ENCODE measurements at places on chromosomes 16 and 17. TPM values are rescaled to one million over a fixed set of nuclear protein-coding genes. Genes with fewer than 3 reads are reported as not detected.

Gene EVI2B
- total RNA-seq = 0.76 TPM

Gene GNAO1
- 1.6 TPM for total RNA-seq

- DNase-seq = no peak
These were observed 489.9 kb downstream of the SHISA9 start for GRCh38 chr16:13391337-13391736.

Gene ZNF48
- total RNA-seq = 18.2 TPM

GRCh38 chr17:4711661-4712181 is 1.3 kb downstream of the ARRB2 start:
- peak; percentile 68 for DNase-seq

DNA sequence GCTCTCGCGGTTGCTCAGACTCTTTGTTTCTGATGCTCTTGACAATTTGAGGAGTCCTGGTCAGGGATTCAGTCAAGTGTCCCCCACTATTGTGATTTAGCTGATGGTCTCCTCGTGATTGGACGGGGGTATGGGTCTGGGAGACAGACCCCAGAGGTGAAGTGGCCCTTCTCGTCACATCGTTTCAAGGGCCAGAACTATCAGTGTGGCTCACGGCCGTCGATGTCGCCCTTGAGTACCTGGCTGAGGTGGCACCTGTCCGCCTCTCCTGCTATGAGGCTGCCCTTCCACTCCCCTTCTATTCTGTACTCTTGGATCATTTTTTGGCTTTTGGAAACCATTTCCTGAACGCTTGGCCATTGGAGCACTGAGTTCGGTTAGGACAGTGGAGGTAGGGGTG is 7.4 kb upstream of the MEAK7 start:
- DNase-seq = no peak

- DNase-seq = no peak
These were observed 2.5 kb downstream of the TAF15 start for GRCh38 chr17:35811759-35812158.

DNA sequence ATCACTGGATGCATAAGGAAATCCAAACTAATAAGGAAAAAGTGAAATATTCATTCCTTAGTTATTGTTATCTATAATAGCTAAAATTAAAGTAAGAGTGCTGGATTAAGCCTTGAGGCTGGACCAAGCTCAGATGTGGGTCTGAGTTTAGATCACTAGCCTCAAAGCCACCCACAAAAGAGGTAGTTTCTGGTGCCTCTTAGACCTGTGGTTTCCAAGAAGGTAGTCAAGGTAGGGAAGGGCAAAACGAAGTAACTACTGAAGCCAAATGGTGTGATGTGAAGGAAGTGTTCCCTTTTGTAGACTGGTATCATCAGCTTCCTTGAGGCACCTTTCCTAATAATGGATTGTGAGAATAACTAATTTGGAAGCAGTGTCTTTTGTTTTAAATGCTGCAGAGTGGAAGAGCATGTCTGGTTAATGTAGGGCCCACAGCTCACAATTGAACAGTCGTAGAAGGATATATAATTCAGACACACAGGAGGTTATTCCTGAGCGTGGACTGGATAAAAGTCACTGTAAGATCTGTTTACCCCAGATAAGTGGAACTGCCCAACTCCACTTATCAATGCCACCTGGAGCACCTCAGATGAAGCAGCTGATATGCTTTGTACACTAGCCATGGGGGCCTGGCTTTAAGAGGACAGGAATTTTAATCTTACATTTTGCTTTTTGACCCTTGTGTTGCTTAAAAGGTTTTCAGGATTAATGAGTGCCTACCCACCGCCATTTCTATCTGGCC is 31.7 kb upstream of the LCMT1 start:
- no peak for DNase-seq

GRCh38 chr16:48064971-48065370 is 90.8 kb downstream of the ABCC12 start:
- DNase-seq = no peak
